ENCODE measurements at places on chromosomes 13 and 19.

DNA sequence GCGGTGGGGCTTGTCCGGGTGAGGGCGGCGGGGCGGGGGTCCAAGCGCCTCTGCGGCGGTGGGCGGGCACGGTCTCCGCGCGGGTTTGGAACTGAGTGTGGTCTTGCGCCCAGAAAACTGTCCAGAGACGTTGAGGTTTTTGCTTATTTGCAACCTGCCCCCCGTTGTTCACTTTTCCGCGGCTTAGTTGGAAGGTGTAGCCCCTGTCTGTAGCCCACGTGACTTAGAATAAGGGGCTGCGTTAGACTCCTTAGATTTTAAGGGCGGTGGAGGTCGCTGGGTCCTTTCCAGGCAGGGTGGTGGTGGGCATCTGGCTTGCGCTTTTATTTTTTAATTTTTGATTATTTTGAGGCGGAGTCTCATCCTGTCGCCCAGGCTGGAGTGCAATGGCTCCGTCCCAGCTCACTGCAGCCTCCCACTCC lies 748 bp downstream of the RPS15 start:
- DNase-seq: no peak

DNA sequence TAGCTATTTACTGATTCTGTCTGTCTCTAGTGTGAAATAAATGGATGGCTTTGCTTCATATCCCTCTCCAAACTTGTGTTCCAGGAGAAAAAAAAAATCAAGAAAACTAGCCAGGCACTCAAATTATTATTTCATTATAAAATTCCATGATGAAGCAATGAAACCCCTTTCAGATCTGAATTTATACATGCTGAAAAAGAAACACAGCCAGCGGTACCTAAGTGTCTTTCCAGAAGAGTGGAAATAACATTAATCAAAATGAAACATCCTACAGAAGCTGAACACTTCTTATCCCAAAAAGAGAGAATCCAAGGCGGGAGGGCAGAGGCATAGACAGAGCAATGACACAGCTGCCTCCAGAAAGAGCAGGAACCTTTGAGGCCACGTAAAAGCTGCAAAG lies 15.9 kb downstream of the ENOX1 start:
- DNase-seq: no peak

- no peak for DNase-seq
These were observed 4.1 kb upstream of the CNOT3 start for GRCh38 chr19:54133312-54133956.

GRCh38 chr19:18349524-18350128 lies 9.2 kb downstream of the PGPEP1 start:
- DNase-seq: peak; percentile 46

- no peak for DNase-seq
These were observed 15.3 kb downstream of the TTYH1 start for GRCh38 chr19:54430306-54431254.

- no peak for DNase-seq
These were observed 13.1 kb downstream of the NOP53 start for GRCh38 chr19:47758443-47758804.

DNA sequence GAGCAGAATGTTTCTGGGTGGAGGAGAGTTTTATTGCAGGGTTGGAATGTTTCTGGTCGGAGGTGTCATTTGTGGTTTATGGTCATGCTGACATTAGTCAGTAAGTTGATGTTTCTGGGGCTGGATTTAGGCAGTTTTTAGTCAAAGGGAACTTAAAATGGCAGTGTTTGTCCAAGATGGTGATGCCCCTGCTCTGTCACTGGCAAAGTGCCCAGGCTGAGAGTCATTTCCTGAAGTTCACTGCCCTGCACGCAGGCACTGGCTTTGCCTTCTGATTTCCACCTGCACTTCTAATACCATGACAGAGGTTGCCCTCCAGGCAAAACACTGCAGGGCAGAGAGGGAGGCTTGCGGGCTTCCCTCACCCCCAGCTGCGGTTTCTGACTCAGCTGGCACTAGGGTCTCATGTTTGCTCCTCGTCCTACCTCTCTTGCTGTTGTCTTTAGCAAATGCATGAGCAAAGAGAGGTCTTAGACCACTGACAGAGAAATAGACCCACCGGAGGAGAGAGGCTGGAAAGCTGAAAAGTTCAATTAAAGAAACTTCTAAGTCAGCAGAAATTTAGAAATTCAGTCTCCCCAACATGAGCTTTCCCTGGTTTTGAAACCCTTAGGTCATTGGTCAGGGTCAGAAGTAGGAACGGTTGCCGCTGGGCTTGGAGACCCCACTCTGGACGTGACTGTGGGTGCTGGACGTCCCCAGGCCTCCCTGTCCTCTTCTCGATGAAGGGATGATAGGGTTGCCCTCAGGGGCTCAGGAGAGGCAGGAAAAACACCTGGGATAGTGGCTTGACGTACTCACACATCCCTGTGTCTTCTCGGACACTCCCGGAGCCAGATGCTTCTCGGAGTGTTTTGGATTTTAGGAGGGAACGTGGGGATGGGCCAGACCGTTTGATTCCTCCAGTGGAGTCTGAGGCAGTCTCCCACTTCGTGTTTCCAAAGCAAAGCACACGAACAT lies 26.3 kb downstream of the TMEM255B start:
- peak; percentile 20 for DNase-seq

DNA sequence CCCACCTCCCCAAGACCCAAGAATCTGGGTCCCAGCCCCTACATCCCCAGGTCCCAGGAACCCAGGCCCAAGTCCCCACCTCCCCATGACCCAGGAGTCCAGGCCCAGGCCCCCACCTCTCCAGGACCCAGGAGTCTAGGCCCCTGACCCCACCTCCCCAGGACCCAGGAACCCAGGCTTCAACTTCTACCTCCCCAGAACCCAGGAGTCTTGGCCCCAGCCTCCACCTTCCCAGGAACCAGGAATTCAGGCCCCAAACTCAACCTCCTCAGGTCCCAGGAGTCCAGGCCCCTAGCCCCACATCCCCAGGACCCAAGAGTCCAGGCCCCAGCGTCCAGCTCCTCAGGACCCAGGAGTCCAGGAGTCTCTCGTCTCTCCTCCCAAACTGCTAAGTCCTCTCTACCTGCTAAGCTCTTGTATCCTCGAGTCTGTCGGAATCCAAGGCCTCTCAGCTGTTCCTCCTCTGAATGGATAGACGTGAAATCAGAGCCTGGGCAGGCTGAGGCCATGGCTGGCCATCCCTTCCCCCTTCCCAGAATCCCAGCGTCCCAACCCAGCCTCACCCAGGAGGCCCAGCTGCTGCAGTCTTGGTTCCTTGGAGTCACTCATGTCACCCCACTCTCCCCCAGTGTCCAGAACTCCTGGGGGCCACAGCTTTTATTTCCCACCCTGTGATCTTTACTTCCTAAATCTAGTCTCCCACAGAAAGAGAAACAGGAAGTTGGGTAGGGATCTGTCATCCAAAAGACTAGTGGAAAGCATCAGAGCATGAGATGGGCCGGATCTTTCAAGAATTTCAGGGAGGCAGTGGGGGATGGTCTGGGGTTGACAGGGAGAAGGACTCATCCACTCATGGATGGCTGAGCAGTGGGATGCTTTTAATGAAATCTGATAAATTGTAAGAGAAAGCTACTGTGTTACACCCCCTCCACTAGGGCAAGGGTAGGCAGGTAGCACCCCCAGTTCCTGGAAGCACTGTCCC lies at the start of gene CD209:
Gene CD209, minus strand, starts transcription at position 632 of the 982 bp plus-strand sequence. Its CDS starts 23 bp downstream, at position 609.
- no peak for DNase-seq

DNA sequence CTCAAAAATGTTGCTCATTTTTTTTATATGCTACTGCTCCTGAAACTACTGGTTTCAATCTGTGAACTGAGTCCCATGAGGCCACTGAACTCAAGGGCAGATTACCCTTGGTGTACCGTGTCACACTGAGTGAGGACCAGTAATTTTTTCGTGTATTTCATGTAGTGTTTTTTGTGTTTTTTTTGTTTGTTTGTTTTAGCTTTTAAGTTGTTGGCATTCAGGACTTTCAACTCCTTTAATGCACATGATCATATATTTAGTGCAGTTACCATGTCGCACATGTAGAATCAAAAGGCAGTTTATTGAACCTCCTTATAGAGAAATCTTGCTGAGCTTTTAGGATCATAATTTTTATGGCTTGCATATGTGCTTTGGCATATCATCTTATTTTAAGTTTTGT lies 58.0 kb downstream of the TPT1 start:
- no peak for DNase-seq

GRCh38 chr13:77928909-77929308 lies 10.3 kb upstream of the EDNRB start:
- no peak for DNase-seq

- no peak for DNase-seq
These were observed 11.7 kb downstream of the PRR36 start for GRCh38 chr19:7862413-7862951.

DNA sequence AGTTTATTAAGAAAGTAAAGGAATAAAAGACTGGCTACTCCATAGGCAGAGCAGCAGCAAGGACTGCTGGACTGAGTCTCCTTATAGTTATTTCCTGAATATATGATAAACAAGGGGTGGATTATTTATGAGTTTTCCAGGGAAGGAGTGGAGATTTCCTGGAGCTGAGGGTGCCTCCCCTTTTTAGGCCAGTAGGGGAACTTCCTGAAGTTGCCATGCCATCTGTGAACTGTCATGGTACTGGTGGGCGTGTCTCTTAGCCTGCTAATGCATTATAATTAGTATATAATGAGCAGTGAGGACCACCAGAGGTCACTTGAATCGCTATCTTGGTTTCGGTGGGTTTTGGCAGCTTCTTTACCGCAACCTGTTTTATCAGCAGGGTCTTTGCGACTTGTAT lies 13.5 kb downstream of the ZSCAN5A start:
- DNase-seq: no peak

All from smooth muscle cell of the brain vasculature (primary cell).